ENCODE measurements at places on chromosomes 6 and 20. TPM values are rescaled to one million over a fixed set of nuclear protein-coding genes. Genes with fewer than 3 reads are reported as not detected.

DNA sequence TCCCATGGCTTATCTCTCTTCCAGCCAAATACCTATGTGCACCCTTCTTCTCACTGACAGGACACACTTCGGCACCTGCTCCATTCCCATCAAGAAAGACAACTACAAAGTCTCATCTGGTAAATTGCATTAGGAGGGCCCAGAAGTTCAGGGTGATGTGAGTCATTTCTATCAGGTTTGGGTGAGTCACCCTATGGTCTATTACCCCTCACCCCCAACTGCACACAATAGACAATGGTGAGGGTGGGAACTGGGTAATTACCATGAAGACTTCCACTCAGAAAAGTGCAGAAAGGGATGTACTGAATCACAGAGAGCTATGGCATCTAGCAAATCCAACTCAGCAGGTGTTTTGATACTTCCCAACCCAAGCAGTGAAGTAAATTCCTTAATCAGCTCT lies 54.8 kb downstream of the OPN5 start:
- H3K27ac ChIP-seq, result no peak overlapping the region
- H3K4me1 ChIP-seq, result no peaks in the 10 kb centered on the region
- H3K27me3 ChIP-seq, result no peaks in the 10 kb centered on the region
- no peaks in the 10 kb centered on the region for H3K36me3 ChIP-seq
- no peak for DNase-seq
- H3K4me3 ChIP-seq, result no peak overlapping the region

GRCh38 chr20:52945862-52946522 lies 26.2 kb upstream of the TSHZ2 start:
- no peaks in the 10 kb centered on the region for H3K27me3 ChIP-seq
- no peak overlapping the region for H3K27ac ChIP-seq
- no peaks in the 10 kb centered on the region for H3K36me3 ChIP-seq
- no peak for DNase-seq
- no peaks in the 10 kb centered on the region for H3K4me1 ChIP-seq

DNA sequence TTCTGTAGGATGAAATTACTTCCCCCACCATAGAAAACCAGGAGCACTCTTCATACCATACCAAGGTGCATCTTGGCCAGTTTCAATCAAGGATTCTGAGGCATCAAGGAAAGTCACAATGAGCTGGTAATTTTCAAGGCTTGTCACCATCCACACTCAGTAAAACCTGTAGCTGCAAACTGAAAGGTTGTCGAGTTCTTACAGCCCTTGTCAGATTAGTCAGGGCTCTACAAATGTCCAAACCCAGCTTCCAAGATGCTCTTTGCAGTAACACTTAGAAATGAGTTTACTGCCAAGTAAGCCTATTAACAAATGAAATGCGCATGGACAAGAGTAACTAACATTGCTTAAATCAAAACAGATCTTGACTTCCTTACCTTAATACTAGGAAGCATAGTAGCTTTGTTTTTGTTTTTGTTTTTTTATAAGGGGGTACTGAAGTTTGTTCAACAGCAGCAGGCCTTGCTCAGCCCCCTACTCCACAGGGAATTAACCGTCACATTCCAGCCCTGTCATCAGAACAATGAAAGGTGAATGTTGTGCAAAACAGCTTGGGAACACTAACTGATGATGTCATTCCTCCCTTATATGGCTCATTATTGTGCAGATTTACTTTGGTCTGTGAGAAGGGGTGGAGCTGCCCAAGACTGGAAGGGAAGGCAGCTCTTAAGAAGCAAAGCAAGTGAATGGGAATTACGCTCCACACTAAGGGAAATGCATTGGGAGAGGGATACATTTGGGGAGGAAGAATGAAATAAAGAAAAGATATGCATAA lies 49.9 kb upstream of the TMEM30A start:
- peak overlapping the region; percentile 69 for H3K27ac ChIP-seq
- peak; percentile 56 for DNase-seq
- peaks cover 3% of the 10 kb centered on the region for H3K4me1 ChIP-seq
- H3K36me3 ChIP-seq, result no peaks in the 10 kb centered on the region

GRCh38 chr20:7710440-7710839 lies 229.8 kb downstream of the HAO1 start:
- H3K4me3 ChIP-seq, result no peak overlapping the region
- H3K27ac ChIP-seq, result no peak overlapping the region
- no peak for DNase-seq
- H3K4me1 ChIP-seq, result no peaks in the 10 kb centered on the region
- H3K27me3 ChIP-seq, result no peaks in the 10 kb centered on the region

DNA sequence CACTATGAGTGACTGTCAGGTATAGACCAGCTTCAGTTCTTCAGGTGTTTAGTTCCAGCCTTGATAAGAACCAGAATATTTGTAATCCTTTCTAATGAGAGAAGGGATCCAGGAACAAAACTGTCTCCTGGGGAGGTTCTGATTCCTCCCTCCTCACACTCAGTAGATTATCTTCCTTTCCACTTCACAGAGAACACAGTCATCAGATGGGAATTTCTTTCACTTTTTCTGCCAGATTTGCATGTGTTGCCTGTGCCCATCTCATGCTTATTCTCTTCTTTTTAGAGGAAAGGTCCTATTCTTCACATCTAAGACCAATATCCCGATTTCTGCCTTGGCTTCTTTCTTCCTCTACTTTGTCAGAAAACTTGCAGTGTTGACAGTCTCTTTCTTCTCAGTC lies 50.8 kb downstream of the CD109 start:
- no peak overlapping the region for H3K4me3 ChIP-seq
- DNase-seq, result no peak
- no peaks in the 10 kb centered on the region for H3K36me3 ChIP-seq
- H3K4me1 ChIP-seq, result no peaks in the 10 kb centered on the region
- no peak overlapping the region for H3K27ac ChIP-seq
- H3K27me3 ChIP-seq, result no peaks in the 10 kb centered on the region

GRCh38 chr6:44956396-44956795 lies 371.7 kb upstream of the RUNX2 start:
- no peak overlapping the region for H3K4me3 ChIP-seq
- H3K27ac ChIP-seq, result no peak overlapping the region
- no peaks in the 10 kb centered on the region for H3K27me3 ChIP-seq
- DNase-seq, result no peak

DNA sequence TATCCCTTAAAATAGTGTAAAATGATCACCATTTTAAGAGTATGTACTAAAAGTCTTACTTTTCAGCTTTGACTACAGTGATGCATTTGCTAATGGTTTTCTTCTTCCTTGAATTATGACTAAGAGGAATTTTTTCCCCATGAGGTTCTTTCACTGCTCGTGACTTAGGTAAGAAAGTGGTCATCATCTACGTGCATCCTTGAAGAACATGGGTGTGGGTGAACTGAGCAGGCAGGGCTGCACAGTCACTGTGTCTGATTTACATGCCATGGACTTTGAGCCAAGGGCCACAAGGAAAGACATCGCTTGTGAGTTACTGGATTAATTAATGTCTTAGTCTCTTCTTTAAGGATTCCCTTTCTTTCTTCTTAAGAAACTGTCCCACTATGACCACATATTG lies 33.3 kb downstream of the NQO2 start:
- H3K4me3 ChIP-seq, result no peak overlapping the region
- H3K36me3 ChIP-seq, result no peaks in the 10 kb centered on the region
- no peaks in the 10 kb centered on the region for H3K4me1 ChIP-seq
- no peak for DNase-seq

GRCh38 chr6:15491986-15492269 lies 170.9 kb downstream of the DTNBP1 start:
- H3K27me3 ChIP-seq, result no peaks in the 10 kb centered on the region
- H3K27ac ChIP-seq, result no peak overlapping the region

GRCh38 chr20:63357921-63358905 lies 2.9 kb downstream of the CHRNA4 start:
- no peak overlapping the region for H3K27ac ChIP-seq
- H3K36me3 ChIP-seq, result no peaks in the 10 kb centered on the region
- H3K4me1 ChIP-seq, result no peaks in the 10 kb centered on the region

DNA sequence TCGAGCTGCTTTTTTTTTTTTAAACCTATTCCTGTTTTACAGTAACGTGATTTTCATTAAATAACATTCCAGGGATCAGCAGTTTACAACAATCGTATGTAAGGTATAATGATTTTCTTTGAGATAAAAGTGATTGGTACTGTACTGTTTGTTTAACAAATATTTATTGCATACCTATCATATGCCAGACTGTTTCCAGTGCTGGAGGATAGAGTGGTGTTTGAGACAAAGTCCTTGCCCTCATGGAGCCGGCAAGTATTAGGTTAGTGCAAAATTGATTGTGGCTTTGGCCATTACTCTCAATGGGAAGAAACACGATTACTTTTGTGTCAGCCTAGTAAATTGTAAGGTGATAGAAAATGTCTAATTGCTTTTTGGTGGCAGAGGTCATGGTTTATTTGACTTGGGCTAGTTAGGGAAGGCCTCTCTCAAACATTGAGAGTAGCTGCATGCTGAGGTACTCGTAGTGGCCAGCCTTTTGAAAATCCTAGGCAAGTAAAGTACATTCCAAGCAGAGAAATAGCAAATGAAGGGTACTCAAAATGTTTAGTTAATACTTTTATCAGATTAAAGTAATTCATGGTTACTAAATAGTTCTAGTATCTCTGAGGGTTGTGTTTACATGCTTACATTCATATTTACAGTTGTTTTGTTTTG lies 35.6 kb downstream of the PHF3 start:
- H3K4me3 ChIP-seq, result no peak overlapping the region
- H3K27ac ChIP-seq, result no peak overlapping the region
- H3K4me1 ChIP-seq, result peaks cover 45% of the 10 kb centered on the region
- H3K36me3 ChIP-seq, result no peaks in the 10 kb centered on the region
- no peaks in the 10 kb centered on the region for H3K27me3 ChIP-seq

The BPIFB2 gene
- not detected for total RNA-seq

The MICAL1 gene
- total RNA-seq, result 80.4 TPM

The BMP2 gene
- 25.3 TPM for total RNA-seq

The ADGRB3 gene
- 1.1 TPM for total RNA-seq

The SAMD5 gene
- total RNA-seq, result 5.3 TPM

Data from upper lobe of left lung (tissue), 6 donors.